Stimulated activated CD8-positive, alpha-beta memory T cell treated with anti-CD3 and anti-CD28 coated beads, Interleukin-7, amount 100 ng/mL, for 1 hour (primary cell): ENCODE measurements at places on chromosomes 5 and 9.

GRCh38 chr9:27280860-27281259 lies 16.1 kb downstream of the EQTN start:
- no peak for DNase-seq

DNA sequence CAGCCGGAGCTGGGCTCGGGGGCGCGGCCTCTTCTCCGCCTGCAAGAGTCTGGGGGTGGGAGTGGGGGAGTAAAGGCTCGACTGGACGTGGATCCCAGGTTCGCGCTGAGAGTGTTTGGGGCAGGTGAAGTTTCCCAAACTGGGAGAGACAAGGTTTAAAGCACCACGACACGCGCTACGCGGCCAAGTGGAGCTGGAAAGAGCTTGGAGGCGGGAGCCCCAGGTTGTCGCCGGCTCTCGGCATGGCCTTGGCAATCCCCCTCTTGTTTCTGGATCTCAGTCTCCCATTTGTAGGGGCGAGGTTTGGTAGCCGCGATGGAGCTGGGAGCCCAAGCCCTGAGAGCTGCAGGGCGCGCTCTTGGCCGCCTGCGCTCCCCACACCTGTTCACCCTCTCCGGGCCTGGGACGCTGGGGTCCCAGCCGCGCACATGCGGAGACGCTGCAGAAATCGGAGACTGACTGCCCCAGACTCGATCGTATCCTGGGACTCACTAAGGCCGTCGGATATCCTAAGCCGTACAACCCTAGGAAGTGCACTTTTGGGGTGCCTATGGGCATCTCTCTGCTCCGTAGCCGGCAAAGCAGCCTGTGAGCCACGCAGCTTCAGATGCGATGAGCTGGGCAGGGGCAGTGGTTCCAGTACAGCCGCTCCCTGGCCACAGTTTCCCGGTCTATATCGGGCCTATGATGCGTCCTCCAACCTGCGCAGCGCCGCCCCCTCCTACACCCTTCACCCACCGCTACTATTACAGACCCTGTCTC lies 937 bp downstream of the TMOD1 start:
- DNase-seq = no peak

DNA sequence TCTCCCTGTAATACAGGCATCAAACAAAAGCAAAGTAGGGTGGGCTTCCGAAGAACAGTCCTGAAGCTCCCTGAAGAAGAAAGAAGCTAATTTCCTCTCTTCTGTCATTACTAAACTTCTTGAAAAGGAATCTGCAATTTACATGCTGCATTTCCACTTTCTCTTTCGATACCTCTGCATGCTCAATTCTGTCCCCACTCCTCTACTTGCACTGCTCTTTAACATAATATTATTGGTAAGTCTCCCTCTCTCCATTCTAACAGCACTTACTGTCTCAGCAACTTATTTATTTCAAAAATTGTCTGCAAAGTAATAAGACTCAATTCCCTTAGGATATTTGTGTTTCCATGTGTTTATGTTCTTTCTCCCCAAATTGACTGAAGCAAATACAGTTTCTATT lies 3.9 kb upstream of the PLPP1 start:
- DNase-seq = no peak

DNA sequence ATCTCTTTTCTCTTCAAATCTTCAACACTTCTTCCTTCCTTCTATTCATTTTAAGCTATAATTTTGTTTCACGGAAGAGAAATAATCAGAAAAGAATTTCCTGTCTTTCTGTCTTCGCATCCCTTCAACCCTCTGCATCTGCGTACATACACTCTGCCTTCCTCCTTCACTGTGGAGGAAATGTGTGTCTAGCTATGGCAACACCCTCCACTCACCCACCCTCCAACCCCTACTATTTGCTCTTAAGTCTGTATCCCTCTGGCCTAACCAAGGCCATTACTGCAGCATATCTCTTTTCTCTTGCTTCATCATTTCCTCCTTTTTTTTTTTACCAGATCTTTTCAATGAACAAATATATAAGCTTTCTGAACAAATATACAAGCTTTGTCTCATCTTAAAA lies 105.7 kb upstream of the NUDT12 start:
- no peak for DNase-seq

DNA sequence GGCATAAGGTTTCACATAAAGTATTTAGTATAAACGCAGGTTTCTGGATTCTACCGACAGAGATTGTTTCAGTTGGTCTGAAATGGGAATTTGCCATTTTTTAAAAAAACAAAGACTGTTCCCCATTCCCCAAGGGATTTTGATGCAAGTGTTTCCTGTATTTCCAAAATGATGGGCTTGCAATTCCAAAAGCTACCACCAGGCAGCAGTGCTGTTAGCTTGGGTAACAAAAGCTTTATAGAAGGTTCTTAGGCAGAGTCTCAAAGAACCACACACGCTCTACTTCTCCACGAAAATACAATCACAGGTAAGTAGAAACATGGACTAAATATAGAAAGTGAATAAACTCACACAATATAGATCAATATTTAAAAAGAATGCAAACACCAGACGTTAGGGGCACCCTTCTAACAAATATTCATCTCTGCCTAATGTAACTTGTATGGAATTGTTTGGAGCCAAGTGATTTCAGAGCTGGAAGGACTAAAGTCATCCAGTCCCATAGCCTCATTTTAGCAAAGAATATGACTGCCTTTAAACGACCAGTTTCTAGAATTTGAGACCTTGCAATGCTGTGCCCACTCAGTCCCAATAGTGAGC lies 154.3 kb downstream of the SPOCK1 start:
- DNase-seq = no peak

GRCh38 chr5:1090538-1090937 lies 21.3 kb downstream of the SLC12A7 start:
- no peak for DNase-seq

GRCh38 chr5:140253985-140254384 lies 48.9 kb downstream of the PFDN1 start:
- no peak for DNase-seq

DNA sequence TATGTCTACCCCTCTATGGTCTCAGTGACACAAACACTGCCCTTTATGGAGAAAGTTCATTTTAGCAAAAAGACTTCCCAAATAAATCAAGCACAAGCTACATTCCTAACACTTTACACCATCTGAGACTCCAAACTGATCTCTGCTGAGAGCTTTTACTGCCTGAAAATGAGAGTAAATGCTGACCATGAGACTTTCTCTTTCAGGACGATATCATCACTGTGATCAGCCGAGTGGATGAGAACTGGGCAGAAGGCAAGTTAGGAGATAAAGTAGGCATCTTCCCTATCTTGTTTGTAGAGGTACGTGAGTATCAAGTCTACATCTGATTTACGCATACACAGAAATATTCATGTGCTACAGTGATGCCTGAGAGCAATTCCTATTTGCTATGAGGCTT lies 67.5 kb downstream of the SH3RF2 start:
- DNase-seq = no peak

DNA sequence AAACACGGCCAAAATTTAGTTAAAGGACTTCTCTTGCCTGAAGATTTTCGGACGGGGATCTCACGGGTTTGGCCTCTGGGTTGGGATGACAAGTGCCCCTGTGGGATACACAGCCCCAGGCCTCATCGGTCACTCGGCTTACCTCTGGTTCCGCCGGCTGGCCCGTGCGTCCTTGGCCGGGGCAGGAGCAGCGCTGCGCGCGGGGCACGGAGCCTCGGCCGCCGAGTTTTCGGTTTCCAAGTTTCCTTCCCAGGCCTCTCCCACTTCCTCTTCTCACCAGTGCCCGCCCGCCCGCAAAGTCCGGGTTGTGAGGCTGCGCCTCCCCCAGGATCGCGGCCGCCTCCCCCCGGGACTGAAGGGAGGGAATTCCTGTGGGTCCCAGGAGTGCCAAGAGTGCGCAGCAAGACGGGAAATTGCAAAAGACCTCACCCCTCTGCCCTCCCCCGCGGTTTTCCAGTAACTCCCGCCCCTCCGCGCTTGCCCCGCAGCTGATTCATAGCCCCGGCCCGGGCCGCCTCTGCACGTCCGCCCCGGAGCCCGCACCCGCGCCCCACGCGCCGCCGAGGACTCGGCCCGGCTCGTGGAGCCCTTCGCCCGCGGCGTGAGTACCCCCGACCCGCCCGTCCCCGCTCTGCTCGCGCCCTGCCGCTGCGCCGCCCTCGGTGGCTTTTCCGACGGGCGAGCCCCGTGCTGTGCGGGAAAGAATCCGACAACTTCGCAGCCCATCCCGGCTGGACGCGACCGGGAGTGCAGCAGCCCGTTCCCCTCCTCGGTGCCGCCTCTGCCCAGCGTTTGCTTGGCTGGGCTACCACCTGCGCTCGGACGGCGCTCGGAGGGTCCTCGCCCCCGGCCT lies at the start of gene OSMR:
TSS of gene OSMR (plus strand) at position 487 of the 853 bp plus-strand sequence. CDS start 23,033 bp downstream, outside the sequence.
- no peak for DNase-seq

GRCh38 chr9:132800038-132800648 lies 77.9 kb downstream of the AK8 start:
- peak; percentile 27 for DNase-seq

DNA sequence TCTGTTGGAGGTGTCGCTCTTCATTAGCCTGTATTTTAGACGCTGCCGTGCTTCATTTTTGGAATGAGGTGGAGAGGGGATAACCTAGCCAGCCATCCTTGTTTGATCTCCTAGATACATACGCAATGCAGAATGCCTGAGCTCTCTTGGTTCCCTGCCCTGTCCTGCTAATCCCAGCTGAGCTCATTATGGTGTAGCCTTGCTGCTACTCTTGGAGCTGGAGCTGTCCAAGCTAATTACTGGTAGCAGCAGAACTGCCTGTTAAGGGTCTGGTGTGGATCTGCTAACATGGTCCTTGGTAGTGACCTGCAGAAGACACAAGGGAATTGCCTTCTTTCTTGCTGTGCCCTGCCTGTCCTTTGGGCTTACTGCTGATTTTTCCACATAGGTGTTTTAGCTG lies 207.9 kb downstream of the CNTLN start:
- DNase-seq = no peak

DNA sequence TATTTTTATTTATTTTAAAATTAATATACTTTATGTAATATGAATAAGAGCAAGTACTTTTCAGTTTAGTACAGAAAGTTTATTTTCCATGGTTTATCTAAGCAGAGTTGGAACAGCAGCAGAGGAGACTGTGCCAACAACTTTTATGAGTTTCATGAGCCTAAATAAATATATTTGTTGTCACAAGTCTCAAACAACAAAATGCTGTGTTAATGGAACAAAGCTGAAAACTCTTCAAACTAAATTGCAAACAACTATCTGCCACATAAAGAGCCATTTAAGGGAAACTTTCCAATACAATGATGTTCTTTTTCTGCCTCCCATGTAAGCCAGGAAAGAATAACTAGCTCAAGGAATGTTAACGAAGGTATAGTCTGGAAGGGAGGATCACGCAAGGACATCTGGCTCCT lies 96.1 kb downstream of the FBN2 start:
- no peak for DNase-seq

DNA sequence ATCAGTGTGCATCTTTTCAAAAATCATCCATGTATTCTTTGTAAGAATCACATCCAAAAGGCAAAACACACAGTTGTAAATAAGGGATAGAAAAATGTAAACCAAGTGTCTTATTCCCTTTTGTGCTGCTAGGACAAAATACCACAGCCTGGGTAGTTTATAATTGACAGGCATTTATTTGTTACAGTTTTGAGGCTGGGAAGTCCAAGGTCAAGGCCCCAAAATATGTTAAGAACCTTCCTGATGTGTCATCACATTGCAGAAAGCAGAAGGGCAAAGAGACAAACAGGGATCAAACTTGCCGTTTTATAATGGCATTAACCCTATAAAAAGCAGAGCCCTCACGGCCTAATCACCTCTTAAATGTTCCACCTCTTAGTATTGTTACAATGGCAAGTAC lies 364.8 kb downstream of the MED10 start:
- no peak for DNase-seq

DNA sequence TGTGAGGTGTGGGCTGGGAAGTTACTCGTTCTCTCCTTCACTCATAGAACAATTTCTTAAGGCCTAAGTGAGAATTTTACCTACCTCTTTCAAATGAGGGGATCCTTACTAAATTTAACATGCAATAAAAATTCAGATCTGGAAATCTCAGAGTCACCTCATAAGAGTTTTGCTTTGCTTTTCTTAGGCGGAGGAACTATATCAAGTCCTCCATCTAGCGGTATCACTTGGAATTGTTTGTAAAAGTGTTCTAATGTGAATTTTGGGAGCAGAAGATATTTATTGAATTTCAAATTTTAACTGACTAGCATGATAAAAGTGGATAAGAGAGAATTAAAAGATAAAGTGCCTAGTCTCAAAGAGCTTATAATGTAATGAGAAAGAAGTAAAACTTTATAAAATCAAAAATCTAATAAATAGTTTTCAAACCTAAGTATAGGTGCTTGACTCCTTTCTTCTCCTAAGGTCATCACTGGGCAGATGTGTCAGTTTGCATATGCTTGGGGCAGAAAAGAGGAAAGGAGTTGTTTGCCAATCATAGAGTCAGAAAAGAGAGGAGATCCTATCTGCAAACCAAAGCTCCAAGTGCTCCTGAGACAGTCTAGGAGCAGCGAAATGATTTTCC lies 145.7 kb upstream of the DAB2 start:
- no peak for DNase-seq

GRCh38 chr9:1882711-1883403 lies 132.3 kb upstream of the SMARCA2 start:
- DNase-seq = no peak

- no peak for DNase-seq
These were observed 1724.3 kb upstream of the C9orf72 start for GRCh38 chr9:29297592-29297991.

DNA sequence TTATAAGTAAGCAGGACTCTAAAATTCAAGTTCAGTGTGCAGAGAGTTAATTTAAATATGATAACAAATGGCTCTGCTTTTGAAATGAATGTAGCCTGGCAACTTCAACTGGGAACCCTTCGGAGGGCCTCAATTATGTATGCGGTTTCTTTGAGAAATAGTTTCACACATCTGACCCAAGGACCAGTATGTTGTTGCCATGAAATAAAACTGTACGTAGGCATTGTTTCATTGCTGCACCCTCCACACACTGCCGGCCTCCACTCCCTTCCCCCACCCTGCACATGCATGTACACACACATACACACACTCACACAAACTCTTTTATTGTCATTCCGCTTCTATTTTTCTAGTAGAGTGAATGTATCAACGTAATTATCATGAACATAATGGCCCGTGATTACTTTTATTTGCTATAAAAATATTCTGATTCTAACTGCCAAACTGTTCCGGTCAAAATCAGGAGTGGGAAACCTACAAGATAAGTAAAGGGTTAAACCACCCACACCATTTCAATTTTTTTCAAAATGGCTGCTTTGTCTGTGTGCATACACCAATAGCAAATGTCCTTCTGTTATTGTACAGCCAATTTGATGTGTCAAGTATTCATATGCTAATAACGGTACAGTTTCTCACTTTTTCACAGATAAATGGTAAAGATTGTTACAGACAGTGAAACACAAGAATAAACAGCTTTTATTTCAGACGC lies 215.5 kb upstream of the TMEM161B start:
- no peak for DNase-seq

DNA sequence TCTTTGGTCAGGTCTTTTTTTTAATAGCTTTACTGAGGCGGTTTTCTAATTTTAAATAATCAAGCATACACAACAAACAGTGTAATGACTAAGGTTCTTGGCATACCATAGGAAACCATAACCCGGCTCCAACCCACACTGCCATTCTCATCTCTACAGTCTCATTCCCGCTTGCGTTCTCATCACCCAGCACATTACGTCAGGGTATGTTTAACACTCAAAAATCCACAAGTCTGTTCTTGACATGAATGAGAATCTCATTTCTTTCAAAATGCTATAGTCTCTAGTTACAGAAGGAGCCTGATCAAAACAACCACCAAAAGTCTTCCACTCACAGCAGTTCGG lies 505 bp downstream of the C5orf34 start:
- DNase-seq = no peak
